NCI-H510A treated with DMSO at 0.1 percent for 48 hours (cell line): ENCODE measurements at places on chromosomes 3 and 15.
A peak's percentile ranks its signal among the peaks of the same experiment; 100 is the strongest.

DNA sequence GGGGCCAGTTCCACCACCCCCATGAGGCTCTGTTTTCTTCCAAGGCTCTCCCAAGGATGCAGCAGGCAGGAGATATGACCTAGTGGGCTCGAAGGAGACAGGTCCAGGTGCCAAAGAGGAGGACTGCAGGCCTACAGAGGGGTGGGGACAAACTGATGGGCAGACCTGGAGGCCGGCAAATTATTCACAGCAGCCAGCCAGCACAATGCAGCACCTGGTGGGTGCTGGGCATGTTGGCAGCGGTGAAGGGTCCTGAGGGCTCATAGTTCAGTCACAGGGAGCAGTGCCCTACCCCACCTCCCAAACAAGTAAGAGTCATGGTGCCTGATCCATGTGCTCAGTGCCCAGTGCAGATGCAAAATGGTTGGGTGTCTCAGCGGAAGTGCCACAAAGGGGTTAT lies 171.7 kb downstream of the ABHD5 start:
- DNase-seq, result no peak

GRCh38 chr3:136184703-136185102 lies 11.4 kb downstream of the MSL2 start:
- no peak for DNase-seq

GRCh38 chr15:72379856-72380430 lies 4.1 kb upstream of the HEXA start:
- no peak for DNase-seq

DNA sequence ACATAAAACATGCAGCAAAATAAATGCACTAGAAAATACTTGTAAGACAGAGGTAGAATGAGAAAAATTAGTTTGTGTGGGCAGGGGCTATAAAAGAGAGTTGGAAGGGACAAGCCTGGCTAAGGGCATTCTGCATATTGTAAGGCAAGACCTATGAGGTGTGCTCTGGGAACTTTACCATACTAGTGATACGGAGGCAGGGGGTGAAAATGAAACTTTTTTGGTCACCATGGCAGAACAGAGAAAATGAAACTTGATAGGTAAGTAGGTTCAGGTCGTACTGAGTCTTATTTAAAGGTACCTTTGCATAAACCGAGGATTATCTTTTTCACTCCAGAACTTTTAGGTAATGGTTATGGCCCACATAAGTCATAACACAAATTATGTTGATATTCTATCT lies 74.7 kb upstream of the ACKR4 start:
- no peak for DNase-seq

GRCh38 chr3:141052201-141053069 lies 1.3 kb downstream of the SPSB4 start:
- DNase-seq, result peak; percentile 32

DNA sequence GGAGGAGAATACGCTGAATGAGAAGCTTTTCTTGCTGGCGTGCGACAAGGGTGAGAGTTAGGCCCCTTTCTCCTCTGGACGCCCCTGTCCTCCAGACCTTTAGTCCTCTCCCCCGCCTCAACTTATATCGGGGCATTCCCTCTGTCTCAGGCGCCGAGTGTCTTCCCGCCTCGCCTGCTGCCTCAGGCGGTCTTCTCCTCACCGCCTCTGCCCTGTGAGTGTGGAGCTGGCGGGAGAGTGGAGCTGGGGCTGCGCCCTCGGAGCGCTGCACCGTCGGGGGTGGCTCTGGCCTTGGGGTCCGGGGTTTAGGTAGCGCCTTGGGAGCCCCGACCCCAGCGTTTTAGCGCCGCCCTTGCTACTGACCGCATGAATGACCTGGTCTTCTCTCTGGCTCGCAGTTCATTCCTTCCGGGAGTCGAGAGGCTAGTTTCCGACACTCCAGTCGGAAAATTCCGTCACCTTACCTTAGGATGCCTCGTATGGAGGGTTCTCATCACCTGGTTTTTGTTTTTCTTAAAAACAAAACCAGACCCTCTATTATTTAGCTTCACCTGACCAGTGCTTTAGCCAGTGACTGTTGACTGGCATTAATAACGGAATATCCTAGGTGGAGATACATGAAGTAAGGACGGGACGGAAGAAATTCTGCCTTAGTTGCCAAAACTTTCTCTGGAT lies 985 bp downstream of the TRPC1 start:
- DNase-seq, result peak; percentile 38

GRCh38 chr3:10515396-10515795 lies 10.0 kb upstream of the ATP2B2 start:
- no peak for DNase-seq

GRCh38 chr3:47002171-47003055 lies 22.9 kb downstream of the NBEAL2 start:
- DNase-seq, result no peak

GRCh38 chr3:30658328-30659052 lies 52.1 kb downstream of the TGFBR2 start:
- no peak for DNase-seq

- no peak for DNase-seq
Observed at GRCh38 chr3:72011485-72011884, 226.5 kb upstream of the PROK2 start.

DNA sequence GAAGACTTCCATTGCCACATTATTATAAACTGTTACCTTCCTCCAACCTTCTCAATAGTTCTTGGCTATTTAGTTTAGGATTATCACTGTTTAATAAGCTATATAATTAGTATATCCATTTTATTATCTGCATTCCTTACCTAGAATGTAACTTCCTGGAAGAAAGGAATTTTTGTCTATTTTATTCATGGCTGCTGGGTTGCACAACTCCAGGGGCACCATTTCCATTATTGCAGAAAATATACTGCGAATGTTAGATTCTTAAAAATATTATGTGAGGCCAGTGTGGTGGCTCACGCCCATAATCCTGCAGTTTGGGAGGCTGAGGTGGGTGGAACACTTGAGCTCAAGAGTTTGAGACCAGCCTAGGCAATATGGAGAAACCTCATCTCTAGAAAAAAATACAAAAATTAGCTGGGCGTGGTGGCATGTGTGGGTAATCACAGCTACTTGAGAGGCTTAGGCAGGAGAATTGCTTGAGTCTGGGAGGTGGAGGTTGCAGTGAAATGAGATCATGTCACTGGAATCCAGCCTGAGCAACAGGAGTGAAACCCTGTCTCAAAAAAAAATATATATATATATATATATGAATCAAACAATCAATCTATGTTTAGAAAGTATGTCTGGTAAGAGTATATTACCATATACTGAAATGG lies 19.9 kb downstream of the CLDN1 start:
- no peak for DNase-seq

DNA sequence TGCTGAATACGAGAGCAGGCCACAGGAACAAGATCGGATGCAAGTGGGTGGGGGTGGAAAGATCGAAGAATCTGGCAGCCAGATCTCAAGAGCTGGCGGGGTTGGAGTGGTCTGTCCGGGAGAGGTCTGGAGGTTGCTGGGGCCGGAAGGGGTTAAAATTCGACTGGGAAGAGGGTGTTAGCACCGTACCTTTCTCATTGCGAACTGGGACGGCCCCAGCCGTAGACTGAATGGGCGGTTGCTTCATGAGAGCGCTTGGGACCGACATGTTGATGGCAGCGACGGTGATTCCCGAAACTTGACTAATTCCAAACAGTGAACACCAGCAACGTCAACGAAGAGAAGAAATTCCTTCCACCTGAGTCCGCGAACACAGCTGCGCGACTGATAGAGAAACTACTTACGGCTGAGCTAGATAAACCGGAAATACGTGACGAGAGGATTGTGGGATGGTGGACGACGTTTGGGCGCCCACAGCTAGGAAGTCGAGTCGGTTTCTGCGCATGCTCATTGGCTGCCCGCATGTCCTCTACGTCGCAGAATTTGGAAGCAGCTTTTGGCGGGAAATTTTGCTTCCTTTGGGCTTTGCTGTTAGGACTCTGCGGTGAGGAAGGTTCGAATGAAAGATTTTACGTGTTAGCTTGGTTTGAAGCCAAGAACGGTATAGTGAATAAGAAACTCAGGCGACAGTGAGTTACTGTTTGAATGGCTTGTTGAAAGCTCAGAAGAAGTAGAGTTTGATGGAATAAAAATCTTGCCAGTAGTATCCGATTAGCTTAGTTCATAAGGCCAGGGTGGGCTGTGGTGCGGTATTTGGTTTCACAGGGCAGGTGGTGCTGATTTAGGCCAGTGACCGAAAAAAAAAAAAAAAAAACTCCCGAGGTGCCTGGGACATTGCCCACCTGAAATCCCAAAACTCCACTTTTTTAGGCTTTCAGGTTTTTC lies at the start of gene MFAP1:
TSS of gene MFAP1 (minus strand) at position 389 of the 945 bp plus-strand sequence. CDS start at position 268, 121 bp downstream.
- DNase-seq, result peak; percentile 88

DNA sequence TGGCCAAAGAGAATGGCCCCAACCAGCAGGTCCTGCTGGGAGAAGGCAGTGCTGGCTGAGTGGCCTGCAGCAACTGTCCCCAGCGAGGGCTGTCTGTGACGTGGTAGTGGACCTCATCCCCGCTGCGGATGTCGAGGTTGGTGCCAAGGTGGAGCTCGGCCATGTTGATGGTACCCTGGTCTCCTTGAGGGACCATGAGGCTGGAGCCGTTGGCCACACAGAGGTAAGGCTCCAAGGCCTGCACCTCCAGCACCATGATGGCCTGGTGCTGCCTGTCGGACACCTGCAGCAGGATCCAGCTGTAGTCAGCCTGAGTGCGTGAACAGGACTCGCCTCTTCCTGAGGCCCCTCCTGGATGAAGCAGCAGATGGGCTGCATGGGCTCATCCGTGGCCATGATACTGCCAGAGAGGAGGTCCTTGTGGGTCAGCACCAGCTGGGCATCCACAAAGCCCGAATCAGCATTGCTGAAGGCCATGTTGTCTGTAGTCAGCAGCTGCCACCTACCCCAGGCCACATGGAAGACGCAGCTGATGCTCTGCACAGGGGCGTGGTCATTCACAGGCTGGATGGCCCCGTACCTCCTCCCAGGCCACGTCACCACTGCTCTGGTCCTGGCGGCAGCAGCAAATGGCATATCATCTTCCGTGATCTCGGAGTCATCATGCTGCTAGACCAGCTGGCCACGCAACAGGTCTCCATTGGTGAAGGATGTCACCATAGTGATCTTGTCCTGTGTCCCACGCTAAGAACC lies 167.5 kb downstream of the GOLGA6L4 start:
- no peak for DNase-seq

DNA sequence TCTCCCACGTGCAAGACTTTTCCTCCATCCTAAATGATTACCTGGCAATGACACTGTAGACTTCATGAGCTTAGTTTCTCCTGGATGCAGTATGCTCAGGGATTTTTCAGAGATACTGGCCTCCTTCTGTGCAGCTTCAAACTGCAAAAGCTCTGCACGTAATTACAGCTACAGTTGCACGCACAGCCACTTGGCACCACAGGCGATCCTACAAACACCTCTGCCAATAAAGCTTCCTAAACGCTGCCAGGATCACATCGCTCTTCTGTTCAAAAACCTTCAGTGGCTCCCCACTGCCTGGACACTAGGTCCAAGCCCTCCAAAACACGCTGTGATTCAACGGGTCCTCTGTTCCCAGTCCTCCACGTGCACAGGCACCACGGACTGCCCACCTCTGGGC lies 49.5 kb downstream of the NUP210 start:
- DNase-seq, result no peak

DNA sequence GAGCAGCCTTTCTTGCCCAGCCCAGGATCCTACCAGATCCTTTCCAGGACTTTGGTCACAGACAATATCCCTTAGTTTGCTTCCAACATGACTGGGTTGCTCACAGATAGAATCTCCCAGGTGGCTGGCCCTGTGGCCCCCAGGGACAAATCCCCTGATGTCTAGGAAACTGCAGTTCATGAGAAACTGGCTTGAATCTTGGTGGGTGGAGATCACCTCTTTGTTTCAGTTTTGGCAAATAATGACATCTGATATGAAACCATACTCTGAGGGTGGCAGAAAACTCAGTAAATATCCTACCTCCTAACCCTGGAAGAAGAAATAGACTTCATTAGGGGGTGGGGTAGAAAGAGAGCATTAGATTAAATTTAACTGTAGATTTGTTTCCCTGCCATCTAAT lies 44.1 kb upstream of the PFN2 start:
- no peak for DNase-seq

GRCh38 chr15:32956006-32956405 lies 238.2 kb downstream of the GREM1 start:
- DNase-seq, result peak; percentile 9

DNA sequence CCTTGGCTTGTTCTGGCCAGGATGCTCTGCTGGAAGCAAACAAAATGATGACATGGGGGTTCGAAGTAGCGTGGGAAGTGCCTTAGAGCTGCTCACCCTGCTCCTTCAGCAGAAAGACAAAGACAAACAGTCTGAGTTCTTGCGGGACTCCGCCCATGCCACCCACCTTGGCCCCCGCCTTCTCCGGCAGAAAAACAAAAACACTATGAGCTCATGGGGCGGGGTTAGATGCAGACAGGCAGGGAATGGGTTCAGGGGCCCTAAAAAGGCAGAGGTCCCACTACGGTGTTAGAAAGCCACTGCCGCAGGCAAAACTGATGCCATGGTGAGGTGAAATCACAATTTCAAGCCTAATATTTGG lies 9.7 kb upstream of the NCKIPSD start:
- no peak for DNase-seq

DNA sequence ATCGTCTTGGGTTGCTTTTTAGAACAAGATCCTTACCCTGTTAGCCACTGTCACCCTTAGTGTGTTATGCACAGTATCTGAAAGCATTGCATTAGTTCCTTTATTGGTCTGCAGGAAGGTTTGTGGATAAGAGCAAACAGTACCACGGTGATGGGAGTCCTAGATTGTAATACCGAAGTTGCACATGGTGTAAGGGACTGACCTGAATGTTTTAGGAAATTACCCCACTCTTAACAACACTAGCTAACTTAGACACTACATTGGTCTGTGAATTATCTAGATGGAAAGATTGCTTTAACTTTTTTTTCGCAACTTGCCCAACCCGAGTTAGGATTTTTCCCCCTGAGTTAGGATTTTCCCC lies 1.3 kb downstream of the STT3B start:
- no peak for DNase-seq
